A673 (cell line): ENCODE measurements at places on chromosomes 6 and 20. TPM values are rescaled to one million over a fixed set of nuclear protein-coding genes. Genes with fewer than 3 reads are reported as not detected.

- DNase-seq: no peak
These were observed 21.6 kb downstream of the SPAG4 start for GRCh38 chr20:35637276-35637675.

- no peak for DNase-seq
These were observed 55.7 kb downstream of the AFG1L start for GRCh38 chr6:108350528-108350927.

The C2 gene
- total RNA-seq: 0.56 and 1.2 TPM in 2 replicates

The EFCAB8 gene
- 0.13 TPM in 1 of 2 replicates, not detected in the other for total RNA-seq
